ENCODE measurements at places on chromosomes 11 and 22.

DNA sequence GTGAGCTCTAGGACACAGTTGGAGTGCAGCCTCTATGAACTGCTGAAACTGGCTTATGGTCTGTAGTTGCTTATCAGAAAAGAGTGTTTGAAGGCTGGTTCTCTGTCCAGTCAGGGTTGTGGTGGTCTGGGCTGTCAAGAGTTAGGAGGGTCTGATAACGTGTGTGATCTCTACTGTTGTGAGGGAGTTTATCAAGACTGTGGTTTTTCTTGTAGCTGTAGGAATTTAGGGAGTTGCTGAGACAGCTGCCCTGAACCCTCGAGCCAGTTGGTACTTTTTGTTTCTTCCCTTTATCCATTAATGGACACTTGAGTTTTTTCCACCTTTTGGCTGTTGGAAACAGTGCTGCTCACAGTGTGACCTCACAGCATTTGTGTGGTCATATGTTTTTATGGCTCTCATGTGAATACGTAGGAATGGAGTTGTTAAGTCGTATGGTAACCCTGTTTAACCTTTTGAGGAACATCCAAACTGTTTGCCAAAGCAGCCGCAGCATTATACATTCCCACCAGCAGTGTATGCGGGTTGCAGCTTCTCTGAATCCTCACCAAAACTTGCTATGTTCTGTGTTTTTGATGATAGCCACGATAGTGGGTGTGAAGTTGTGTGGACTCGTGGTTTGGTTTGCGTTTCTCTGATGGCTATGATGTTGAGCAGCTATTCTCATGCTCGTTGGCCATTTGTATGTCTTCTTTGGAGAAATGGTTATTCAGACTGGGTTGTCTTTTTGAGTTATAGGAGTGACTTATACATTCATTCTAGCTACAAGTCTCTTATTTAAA is 20.9 kb upstream of the DGCR8 start:
- no peak for DNase-seq

DNA sequence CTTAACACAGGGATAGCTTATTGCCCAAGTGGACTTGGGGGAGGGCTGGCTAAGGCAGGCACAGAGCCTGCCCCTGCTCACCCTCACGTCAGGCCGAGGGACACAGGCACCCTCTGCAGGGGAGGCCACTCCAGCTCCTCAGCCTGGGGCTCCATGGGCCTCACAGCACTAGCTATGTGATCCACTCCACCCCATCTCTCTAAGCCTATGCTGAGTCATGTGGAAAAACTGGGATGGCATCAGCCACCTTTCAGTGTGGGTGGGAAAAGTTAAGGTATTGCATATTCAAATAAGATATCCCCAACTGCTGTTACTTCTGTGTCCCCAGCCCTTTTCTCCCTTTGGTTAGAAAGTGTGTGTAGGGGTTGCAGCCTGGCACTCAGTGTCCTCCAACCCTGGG is 22.3 kb downstream of the RANGAP1 start:
- DNase-seq: peak; percentile 28

DNA sequence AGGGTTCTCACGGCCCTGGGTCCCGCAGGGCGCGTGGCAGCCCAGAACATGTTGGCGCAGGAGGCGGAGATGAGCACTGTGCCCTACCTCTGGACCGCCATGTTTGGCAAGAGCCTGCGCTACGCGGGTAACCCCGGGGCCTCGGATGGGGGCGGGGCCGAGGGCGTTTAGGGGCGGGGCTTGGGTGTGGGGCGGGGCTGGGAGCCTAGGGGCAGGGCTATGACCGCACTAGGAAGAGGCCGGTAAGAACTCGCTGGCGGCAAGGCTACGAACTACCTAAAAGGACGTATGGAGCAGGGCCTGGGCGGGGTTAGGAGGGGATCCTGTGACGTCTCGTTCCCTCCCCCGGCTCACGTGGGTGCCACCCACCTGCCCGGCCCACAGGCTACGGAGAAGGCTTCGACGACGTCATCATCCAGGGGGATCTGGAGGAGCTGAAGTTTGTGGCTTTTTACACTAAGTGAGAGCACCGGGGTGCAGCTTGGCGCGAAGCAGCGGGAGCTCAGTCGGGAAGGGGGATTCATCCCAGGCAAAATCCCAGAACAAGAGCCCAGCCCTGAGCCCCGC is 2.8 kb upstream of the LZTR1 start:
- peak; percentile 62 for DNase-seq

- no peak for DNase-seq
These were observed 686 bp downstream of the USP2 start for GRCh38 chr11:119380827-119381180.

- DNase-seq: peak; percentile 34
These were observed 97.3 kb downstream of the PDHX start for GRCh38 chr11:35013514-35014233.

DNA sequence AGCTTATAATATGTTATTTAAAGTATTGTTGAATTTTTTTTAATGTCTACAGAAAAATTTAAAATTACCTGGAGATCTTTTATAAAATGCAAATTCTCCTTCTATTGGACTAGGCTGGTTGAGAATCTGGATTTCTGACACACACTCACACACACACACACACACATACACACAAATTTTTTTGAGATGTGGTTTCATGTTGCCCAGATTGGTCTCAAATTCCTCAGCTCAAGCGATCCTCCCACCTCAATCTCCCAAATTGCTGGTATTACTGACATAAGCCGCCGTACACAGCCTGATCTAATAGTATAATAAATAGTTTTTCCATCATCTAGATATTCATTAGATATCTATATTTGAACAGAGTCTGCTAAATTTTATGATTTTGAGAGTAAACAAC is 4.5 kb upstream of the RFPL1 start:
- no peak for DNase-seq

- no peak for DNase-seq
These were observed 183.8 kb upstream of the NTM start for GRCh38 chr11:131186629-131187101.

DNA sequence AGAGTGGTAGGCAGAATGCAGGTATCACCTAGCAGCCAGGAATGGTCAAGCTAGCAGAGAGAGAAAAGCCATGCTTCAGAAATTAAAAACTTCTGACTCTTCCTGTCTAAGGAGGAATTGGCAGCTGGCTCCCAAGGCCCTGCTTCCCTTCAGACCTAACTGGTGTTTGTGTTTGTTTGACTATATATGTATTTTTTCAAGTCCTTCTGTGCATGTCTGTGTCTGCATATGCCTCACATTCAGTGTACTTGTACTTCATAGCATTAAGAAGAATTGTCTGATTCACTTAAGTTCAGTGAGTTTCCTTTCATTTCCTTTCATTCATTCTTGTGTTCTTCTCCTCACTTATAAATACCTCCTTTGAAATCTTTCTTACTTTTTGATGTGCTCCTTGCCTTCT is 109.0 kb upstream of the RRM1 start:
- DNase-seq: no peak

DNA sequence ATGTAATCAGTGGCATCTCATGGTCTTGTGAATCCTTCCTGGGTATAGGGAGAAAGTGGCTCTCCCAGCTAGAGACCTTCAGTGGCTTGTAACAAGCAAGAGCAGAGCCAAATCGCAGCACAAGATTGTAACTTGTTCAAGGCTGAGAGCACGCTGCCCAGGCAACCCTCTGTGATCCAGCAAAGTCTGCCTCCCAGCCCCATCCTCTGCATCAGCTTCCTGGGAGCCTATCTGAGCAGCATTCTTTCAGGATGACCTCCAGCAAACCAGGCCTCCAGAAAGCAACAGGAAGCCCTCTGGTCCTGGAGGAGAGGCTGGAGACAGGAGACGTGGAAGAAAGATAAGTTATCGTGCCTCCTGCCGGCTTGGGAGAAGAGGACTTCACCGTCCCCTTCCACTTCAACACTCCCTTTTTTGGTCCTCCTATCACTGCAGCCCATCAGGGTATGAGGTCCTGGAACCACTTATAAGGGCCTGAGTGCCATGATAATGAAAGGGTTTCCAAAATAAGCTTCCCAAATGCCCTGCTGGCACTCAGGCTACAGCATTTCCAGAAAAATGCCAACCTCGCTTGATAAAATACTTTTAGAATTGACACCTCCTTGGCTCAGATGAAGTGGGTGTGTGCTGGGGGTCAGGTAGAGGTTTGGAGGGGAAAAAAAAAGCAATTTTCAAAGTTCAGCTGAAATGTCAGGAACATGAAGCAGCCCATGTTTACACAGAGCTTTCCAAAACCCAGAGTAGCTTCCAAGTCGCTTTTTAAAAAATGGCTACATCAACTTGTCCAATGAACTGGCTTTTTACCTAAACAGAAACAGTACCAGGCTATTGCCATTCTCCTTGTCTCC is 80.2 kb downstream of the PLEKHA7 start:
- peak; percentile 6 for DNase-seq

GRCh38 chr11:93570759-93571413 is 27.7 kb upstream of the SMCO4 start:
- peak; percentile 79 for DNase-seq

DNA sequence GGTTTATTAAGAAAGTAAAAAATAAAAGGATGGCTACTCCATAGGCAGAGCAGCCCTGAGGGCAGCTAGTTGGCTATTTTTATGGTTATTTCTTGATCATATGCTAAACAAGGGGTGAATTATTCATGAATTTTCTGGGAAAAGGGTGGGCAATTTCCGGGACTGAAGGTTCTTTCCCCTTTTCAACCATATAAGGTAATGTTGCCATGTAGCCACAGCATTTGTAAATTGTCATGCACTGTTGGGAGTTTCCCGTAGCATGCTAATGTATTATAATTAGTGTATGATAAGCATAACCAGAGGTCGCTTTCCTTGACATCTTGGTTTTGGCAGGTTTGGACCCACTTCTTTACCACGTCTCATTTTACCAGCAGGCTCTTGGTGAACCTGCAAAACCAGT is 610.4 kb upstream of the B3GAT1 start:
- DNase-seq: no peak

DNA sequence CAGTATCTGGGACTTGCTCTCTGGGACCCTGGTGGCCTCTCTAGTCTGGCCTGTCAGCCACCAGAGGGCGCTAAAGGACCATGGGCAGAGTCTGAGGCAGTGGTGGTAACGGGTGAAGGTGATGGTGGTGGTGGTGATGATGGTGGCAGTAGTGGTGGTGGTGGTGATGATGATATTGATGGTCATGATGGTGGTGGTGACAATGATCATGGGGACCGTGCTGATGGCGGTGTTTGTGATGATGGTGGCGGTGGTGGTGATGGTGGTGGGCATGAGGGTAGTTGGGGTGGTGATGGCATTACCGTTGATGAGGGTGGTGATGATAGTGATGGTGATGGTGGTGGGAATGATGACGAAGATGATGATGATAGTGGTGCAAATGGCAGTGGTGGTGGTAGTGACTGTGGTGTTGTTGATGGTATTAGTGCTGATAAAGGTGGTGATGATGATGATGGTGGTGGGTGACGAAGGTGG is 16.0 kb downstream of the TRPM5 start:
- peak; percentile 55 for DNase-seq

DNA sequence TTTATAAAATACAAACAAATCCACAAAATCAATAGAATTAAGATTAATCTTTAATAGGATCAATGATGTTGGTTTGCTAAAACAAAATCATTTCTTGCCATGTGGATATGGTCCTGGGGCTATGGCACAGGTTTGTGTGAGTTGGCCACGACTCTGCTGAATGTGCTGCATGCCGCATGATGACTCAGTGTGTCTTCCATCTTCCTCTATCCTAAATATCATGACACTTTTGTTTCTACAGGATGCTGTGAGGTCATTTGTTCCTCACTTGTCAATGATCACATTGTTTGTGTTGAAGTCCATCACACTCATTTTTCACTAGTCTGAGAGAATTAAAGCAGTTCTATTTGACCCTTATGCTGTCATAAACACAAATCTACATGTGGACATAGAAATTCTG is 167.2 kb upstream of the ZBED5 start:
- DNase-seq: peak; percentile 64

- peak; percentile 60 for DNase-seq
These were observed 3.2 kb downstream of the ARVCF start for GRCh38 chr22:20013382-20013871.

GRCh38 chr11:4180441-4181183 is 86.0 kb downstream of the RRM1 start:
- DNase-seq: no peak

GRCh38 chr11:100860318-100861155 is 173.4 kb downstream of the ARHGAP42 start:
- DNase-seq: no peak

GRCh38 chr11:128862908-128863660 is 4.0 kb downstream of the KCNJ1 start:
- peak; percentile 92 for DNase-seq

- DNase-seq: no peak
These were observed 112.3 kb downstream of the MAML2 start for GRCh38 chr11:96230686-96231085.

GRCh38 chr11:1876361-1877063 is 15.2 kb downstream of the PRR33 start:
- DNase-seq: peak; percentile 36

DNA sequence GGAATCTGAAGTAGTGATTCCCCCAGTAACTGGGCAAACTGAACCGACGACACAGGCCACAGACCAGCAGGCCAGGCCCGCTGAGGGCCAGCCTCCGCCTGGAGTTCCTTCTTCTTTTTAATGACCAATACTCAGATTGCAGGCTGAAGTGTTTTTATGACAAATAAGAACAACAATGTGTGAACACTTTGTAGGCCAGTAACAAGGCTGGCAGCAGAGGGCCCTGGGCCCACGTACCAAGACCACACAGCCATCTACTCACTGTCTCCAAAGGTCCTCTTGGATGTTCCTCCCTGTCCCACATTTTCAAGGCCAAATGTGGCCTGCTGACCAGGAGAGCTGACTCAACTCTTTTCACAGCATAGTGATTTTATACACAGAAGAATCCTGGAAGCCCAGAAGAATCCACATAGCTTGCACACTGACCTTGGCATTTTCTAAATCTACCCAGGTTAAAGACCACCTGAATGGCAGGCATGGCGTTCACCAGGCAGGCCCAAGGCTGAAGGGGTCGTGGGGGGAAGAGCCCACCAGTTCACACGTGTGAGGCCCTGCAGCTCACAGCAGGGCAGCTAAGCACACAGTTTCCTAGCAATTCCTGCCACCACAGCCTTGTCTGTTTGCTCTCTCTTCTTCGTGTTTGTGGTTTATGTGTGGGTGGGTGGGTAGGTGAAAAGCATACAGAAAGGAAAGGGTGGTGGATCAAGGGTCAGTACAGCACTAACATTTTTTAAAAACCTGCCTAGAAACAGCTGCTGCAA is 13.3 kb downstream of the SMCO4 start:
- DNase-seq: peak; percentile 18

GRCh38 chr11:107598225-107599139 is 7.5 kb downstream of the ELMOD1 start:
- DNase-seq: peak; percentile 28

DNA sequence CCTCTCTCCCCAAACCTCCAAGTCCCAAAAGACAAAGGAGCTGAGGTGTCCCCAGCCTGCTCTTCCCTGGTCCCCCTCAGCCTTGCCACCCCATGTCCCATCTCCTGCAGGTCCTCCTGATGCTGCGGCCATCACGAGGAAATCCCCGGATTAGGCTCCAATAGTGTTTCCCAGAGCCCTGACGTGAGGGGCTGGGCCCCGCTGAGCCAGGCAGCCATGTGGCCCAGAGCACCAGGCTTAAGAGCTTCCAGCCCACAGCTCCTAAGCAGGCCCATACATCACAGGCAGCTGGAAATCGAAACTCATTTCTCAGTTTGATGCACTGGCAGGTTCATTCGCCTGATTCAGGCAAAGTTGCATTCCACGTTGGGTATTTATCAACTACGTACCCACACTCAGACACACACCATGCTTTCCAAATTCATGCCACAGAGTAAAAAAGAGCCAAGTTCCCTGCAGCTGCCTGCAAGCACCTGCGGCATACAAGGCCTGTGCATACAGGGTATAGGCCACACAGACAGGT is 114.2 kb downstream of the CHST1 start:
- no peak for DNase-seq

- DNase-seq: no peak
These were observed 451.3 kb downstream of the TBC1D22A start for GRCh38 chr22:47213571-47214230.

All from EH (cell line).